ENCODE measurements at places on chromosomes 2 and 18. TPM values are rescaled to one million over a fixed set of nuclear protein-coding genes. Genes with fewer than 3 reads are reported as not detected.

DNA sequence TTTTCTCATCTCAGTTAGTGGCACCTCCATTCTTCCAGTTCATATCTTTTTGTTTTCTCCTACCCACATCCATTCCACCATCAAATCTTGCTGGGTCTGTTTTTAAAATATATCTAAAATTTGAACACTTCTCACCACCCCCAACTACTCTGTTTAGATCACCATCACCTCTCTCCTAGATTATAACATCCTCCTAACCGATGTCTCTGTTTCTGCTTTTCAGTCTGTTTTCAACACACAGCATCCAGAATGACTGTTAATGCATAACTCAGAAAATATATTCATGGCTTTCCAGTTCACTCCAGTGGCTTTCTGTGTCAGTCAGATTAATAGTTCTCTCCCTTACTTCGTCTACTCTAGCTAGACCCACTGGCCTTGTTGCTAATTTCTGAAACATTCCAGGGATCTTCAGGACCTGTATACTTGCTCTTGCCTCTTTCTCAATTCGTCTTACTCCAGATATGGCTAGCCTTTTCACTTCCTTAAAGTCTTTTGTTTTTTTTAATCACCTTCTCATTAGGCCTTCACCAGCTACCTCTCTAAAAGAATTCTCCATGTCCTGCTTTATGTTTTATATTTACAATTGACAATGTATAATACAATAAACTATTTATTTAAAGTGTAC is 105.3 kb downstream of the COMMD1 start:
- no peaks in the 10 kb centered on the region for H3K36me3 ChIP-seq
- DNase-seq, result no peak
- no peak overlapping the region for H3K4me3 ChIP-seq
- H3K27ac ChIP-seq, result no peak overlapping the region

Gene RAX
- polyA plus RNA-seq, result not detected

GRCh38 chr2:159201360-159202063 is 85.0 kb downstream of the WDSUB1 start:
- no peak overlapping the region for H3K27ac ChIP-seq
- H3K4me1 ChIP-seq, result peaks cover 41% of the 10 kb centered on the region
- H3K4me3 ChIP-seq, result no peak overlapping the region
- H3K36me3 ChIP-seq, result peaks cover 66% of the 10 kb centered on the region
- no peaks in the 10 kb centered on the region for H3K27me3 ChIP-seq

DNA sequence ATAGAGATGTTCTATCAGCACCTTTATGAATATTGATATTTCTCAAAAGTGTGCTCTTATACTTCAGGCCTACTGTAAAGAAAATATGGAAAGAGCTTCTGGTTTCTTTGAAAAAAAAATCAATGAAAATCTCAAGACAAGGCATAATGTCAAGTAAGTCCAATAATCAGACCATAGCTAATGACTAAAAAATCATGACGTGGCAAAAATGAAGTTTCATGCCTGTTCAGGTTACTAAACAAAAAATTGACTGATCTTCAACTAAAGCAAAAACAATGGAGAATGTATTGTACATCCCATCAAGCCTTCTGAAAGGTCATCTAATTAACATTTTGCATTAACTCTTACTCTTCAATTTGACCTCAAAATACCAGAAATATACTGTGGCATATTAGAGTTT is 824.4 kb downstream of the EPHA4 start:
- no peaks in the 10 kb centered on the region for H3K4me1 ChIP-seq
- DNase-seq, result no peak
- no peaks in the 10 kb centered on the region for H3K36me3 ChIP-seq
- no peak overlapping the region for H3K27ac ChIP-seq
- no peaks in the 10 kb centered on the region for H3K27me3 ChIP-seq
- H3K4me3 ChIP-seq, result no peak overlapping the region

DNA sequence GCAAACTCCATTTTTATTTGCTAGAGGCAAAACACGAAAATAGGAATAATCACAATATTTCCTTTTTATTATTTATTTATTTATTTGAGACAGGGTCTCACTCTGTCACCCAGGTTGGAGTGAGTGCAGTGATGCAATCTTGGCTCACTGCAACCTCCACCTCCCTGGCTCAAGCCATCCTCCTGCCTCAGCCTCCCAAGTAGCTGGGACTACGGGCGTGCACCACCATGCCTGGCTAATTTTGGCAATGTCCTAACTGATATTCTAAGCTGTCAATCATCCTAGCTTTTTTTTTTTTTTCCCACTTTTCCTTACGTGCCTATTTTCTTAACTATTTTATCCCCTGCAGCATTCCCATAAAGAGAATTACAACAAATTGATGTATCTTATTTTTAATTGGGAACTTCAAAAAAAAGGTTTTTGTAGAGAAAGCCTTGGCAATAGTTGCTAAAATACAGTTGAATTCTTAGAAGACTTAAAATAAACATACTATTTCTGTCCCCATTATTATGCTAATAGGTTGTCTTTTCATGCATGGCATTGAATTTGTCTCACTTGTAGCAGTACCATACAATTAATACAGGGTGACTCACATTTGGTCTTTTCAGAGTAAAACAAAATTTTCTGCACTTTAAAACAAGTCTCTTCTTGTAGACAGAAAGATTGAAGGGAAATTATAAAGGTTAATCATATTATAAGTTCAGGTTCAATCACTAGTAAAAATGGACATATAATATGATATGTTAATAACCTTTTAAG is 153.5 kb downstream of the SLC39A10 start:
- no peaks in the 10 kb centered on the region for H3K36me3 ChIP-seq
- no peaks in the 10 kb centered on the region for H3K27me3 ChIP-seq
- no peak overlapping the region for H3K27ac ChIP-seq
- H3K4me1 ChIP-seq, result no peaks in the 10 kb centered on the region
- DNase-seq, result no peak
- H3K4me3 ChIP-seq, result no peak overlapping the region

DNA sequence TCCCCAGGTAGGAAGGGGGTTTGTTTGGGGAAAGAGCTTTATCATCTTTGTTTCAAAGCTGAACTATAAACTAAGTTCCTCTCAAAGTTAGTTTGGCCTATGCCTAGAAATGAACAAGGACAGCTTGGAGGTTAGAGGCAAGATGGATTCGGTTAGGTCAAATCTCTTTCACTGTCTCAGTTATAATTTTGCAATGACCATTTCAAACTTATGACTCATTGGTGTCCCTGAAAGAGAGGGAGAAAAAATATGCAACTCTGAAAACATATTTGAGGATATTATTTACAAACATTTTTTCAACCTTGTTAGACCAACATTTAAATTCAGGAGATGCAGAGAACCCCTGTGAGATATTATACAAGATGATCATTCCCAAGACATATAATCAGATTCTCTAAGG is 95.7 kb downstream of the EFEMP1 start:
- no peak for DNase-seq
- H3K36me3 ChIP-seq, result no peaks in the 10 kb centered on the region
- H3K4me1 ChIP-seq, result no peaks in the 10 kb centered on the region

DNA sequence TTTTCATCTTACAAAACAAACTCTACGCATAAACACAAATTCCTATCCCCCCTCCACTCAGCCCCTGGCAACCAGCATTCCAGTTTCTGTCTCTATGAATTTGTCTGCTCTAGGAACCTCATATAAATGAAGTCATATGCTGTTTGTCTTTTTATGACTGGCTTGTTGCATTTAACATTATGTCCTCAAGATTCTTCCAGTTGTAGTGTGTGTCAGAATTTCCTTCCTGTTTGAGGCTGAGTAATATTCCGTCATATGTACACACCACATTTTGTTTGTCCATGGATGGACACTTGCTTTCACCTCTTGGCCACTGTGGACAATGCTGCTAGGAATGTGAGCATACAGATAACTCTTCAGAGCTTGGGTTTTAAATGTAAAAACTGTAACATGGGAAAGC is 272.1 kb downstream of the GBX2 start:
- H3K27me3 ChIP-seq, result no peaks in the 10 kb centered on the region
- H3K36me3 ChIP-seq, result peaks cover 43% of the 10 kb centered on the region
- no peak overlapping the region for H3K4me3 ChIP-seq
- H3K27ac ChIP-seq, result no peak overlapping the region
- no peaks in the 10 kb centered on the region for H3K4me1 ChIP-seq

DNA sequence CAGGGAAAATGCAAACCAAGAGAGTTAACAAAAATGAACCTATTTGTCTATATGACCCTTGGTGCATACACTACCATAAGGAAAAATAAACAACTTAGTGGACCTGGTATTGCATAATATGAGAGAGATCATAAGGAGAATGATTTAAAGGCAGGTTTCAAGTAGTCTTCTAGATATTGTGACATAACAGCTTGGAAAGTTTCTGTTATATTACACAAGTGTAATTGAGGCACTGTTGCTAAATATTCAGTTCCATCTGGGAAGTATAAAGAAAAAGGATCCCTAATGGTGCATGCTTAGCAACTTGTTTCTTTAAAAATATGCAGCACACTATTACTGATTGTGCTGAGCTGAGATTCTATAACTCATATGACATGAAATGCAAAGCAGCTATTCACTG is 252.2 kb upstream of the SPHKAP start:
- no peaks in the 10 kb centered on the region for H3K4me1 ChIP-seq
- DNase-seq, result no peak
- H3K27ac ChIP-seq, result no peak overlapping the region

- no peaks in the 10 kb centered on the region for H3K36me3 ChIP-seq
- no peak overlapping the region for H3K27ac ChIP-seq
- H3K27me3 ChIP-seq, result no peaks in the 10 kb centered on the region
- no peak for DNase-seq
- no peaks in the 10 kb centered on the region for H3K4me1 ChIP-seq
Observed at GRCh38 chr2:9074930-9075329, 71.4 kb upstream of the MBOAT2 start.

Gene IRS1
- polyA plus RNA-seq, result 2.1 TPM

DNA sequence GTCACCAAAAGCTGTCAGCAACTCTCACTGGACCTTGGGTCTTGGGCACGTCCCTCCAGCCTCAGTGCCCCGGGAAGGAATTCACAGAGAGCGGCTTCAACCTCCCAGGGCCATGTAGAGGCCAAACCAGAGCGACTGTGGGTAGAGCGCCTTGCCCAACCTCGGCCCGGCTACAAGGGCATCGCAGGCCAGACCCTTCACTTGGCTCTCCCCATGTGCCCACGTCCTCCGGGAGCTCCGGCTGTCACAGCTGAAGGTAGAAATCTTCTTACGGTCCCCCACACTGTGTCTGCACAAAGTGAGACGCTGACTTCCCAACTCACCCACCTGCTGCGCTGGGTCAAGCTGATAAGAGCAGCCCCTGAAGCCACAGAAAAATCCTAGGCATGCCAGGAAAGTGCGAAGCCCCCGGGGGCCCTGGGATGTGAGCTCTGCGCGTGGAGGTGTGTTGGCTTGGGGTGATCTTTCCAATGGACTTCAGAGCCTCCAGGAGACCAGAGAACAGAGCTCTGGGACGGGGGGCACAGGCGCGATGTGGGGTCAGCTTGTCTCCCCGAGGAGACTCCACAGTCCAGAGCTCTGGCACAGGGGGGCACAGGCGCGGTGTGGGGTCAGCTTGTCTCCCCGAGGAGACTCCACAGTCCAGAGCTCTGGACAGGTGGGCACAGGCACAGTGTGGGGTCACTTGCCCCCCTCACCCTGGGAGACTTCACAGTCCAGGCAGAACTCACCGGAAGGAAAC is 105.5 kb downstream of the RTP5 start:
- no peaks in the 10 kb centered on the region for H3K36me3 ChIP-seq
- no peak overlapping the region for H3K4me3 ChIP-seq
- H3K27me3 ChIP-seq, result no peaks in the 10 kb centered on the region
- H3K4me1 ChIP-seq, result no peaks in the 10 kb centered on the region

GRCh38 chr2:44941551-44942234 is at the start of gene SIX3:
TSS of gene SIX3 (plus strand) at chr2:44941702. CDS start at chr2:44942105, 403 bp downstream.
- H3K36me3 ChIP-seq, result no peaks in the 10 kb centered on the region
- no peak within 1 kb of the TSS for H3K27ac ChIP-seq
- H3K27me3 ChIP-seq, result peaks cover 93% of the 10 kb centered on the region
- peak; percentile 55 for DNase-seq
